Fibroblast of villous mesenchyme (primary cell): ENCODE measurements at places on chromosomes 4 and X.

DNA sequence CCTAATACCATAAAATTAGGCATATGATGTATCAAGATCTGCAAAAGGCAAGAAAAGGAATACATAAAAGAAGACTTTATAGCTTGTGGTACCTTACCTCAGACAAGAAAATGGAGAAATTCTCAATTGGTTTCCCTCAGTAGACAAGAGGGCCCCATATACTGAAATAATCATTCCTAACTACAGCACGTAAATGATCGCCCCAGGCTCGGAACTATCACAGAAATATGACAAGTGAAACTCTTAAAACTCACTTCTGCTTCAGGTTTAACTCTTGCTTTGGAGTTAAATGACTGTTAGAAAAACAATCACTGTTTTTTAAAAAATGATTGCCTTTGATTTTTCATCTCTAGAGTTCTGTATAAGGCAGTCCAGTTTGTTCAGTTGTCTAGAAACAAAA lies 38.6 kb upstream of the NAP1L5 start:
- DNase-seq, result no peak

- DNase-seq, result no peak
These were observed 16.0 kb upstream of the NSUN7 start for GRCh38 chr4:40733752-40734151.

DNA sequence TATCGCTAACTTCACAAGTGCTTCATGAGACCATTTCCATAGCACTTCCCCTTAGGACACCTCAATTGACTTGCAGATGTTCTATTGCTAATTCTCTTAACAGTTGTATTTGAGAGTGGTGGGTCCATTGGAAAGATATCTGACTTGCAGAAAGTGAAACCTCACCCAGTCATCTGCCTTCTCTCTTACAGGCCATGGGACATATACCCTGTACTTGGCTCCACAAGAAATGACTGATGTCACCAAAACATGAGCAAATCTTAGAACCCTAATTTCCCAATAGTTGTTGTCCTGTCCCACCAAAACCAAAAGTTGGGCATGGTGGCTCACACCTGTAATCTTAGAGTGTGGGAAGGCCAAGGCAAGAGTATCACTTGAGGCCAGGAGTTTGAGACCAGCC lies 101.9 kb upstream of the MAML3 start:
- DNase-seq, result no peak

DNA sequence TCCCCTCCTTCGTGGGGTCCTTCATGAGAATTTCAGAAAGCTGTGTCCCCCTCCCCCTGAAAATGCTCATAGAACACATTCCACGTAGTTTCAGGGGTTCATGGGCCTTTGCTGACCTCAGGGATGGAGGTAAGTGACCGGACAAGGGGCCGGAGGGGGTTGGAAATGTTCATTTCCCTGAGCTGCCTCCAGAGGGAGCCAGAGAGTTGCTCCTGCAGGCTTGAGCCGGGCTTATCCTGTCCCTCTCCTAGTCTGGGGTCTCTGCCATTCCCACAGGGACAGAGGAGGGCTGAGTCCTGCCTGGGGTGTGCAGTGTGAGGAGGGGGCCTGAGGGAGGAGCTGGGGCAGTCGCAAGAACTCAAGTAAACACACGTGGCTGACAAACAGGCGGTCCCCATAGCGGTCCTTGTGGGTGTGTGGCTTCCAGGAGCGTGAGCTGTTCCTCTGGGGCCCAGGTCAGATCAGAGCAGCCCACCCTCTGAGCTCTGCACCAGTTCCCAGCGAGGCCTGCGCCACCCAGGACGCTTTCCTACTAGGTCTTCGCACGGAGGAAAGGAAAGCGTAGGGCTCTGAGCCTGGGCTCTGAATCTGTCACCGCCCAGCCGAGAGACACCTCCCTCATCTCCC lies 62.5 kb downstream of the WFS1 start:
- DNase-seq, result peak; percentile 23

GRCh38 chrX:66677430-66677829 lies 38.6 kb upstream of the EDA2R start:
- DNase-seq, result peak; percentile 13

DNA sequence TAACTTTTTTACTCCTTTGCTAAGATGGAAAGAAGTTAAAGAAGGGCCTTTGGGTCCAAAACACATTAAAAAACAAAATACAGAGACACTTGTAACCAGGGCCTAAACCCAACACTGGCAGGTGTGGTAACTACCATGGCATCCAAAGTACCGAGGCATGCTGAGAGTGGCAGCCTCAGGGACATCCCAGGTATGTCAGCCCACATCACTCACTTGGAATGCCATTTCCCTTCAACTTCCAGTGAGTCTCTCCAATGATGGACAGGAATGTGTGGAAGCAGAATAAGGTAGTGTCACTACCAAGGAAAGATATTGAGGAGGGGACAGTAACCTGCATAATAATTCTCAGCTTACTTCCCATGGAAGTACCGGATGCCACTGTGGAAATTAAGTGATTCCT lies 79.5 kb upstream of the SCOC start:
- DNase-seq, result no peak

GRCh38 chrX:96403446-96403845 lies 281.2 kb upstream of the DIAPH2 start:
- DNase-seq, result no peak

GRCh38 chr4:87953826-87954225 lies 21.7 kb upstream of the SPP1 start:
- DNase-seq, result no peak

GRCh38 chrX:46572340-46572936 lies 1.1 kb upstream of the CHST7 start:
- DNase-seq, result no peak

- DNase-seq, result no peak
These were observed 61.5 kb upstream of the EXOC1L start for GRCh38 chr4:55758066-55758465.

GRCh38 chrX:63702556-63702955 lies 82.5 kb downstream of the ARHGEF9 start:
- no peak for DNase-seq

GRCh38 chr4:5635826-5636195 lies 72.5 kb downstream of the EVC2 start:
- peak; percentile 11 for DNase-seq
